ENCODE measurements at places on chromosomes 6 and 20.

GRCh38 chr6:40373267-40373666 lies 213.9 kb downstream of the LRFN2 start:
- DNase-seq, result no peak

DNA sequence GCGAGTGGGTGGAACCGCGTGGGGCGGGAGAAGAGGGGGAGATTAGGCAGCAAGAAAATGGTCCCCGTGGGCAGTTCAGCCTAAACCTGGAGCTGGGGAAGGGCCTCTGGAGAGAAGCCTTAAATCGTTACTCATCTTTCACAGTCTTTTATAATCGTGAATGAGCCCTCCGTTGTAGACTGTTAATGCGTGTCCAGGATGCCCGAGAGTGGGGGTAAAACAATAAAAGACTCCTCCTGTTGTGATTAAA lies 11.0 kb upstream of the ELOVL5 start:
- DNase-seq, result no peak

- no peak for DNase-seq
Measured at GRCh38 chr6:39196673-39197091, 32.6 kb downstream of the KCNK5 start.

- no peak for DNase-seq
Measured at GRCh38 chr6:52076791-52077179, 10.6 kb downstream of the PKHD1 start.

- peak; percentile 21 for DNase-seq
Measured at GRCh38 chr6:37860226-37860839, 40.8 kb downstream of the ZFAND3 start.

DNA sequence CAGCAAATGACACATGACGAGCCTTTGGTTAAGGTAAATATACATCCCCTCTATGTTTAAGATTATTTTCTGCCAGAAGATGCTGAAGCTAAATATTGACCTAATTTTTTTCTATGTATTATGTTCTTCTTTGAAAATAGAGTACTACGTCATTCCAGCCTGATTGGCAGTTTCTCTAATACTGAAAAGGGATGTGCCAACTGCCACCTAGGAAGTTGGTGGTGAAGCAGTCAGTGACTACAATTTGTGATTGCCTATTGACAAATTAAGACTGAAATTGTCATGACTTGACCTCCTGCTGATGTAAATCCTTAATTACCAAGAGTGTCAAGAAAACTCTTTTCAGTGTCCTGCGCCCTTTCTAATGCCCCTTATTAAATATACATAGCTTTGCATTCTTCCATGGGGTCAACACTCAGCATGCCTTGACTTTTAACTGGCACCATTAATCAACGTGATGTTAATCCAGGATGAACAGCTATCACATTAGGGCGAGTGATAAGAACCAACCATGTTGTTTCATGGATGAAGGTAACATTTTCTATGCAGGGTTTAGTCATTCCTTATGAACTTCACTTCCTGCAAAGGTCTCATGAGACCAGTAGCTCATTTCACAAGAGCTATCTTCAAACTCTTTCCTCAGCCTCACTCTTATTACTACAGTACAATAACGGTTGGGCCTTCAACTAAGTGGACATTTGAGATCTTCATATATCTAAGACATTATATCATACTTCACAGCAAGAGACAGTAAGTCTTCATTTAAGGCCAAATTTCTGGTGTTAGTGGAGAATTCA lies 22.5 kb upstream of the SGK1 start:
- no peak for DNase-seq

DNA sequence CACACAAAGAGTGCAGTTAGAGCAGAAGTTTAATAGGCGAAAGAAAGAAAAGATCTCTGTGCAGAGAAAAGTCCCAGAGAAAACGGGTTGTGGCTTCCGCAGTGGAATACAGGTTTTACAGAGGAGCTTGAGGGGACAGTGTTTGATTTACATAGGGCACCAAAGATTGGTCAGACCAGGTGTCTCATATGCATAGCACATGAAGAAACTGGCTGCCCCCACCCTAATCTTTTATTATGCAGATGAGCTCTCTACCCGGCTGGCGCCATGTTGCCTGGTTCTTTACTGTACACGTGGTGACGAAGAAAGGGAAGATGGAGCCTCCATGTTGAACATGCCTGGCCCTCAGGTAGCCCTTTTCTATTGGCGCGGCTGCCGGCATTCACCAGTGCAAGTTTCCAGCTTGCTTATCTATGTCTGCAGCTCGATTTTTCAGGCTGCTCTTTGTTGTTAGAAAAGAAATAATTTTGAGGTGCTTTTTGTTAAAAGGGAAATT lies 47.4 kb downstream of the SLC35B3 start:
- no peak for DNase-seq

- DNase-seq, result no peak
Measured at GRCh38 chr6:26485112-26485780, 14.9 kb upstream of the BTN1A1 start.

DNA sequence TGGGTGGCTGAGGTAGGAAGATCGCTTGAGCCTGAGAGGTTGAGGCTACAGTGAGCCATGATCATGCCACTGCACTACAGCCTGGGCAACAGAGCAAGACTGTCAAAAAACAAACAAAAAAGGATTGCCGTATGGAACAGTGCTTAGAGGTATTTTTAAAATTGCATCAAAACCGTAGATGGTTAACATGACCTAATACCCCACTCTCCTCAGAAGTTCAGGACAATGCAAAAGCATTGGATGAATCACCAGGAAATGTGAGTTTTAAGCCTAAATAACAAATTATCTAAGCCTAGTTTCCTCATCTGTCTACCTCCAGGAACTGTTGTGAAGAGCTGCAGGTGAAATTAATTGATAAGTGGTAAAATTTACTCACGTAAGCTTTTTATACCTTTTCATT lies 123.8 kb upstream of the ID4 start:
- DNase-seq, result no peak

GRCh38 chr6:2940010-2940850 lies 31.1 kb downstream of the SERPINB6 start:
- DNase-seq, result peak; percentile 91

- no peak for DNase-seq
Measured at GRCh38 chr6:15569035-15569995, 93.5 kb downstream of the DTNBP1 start.

GRCh38 chr20:57069442-57069841 lies 197.0 kb downstream of the BMP7 start:
- DNase-seq, result no peak

DNA sequence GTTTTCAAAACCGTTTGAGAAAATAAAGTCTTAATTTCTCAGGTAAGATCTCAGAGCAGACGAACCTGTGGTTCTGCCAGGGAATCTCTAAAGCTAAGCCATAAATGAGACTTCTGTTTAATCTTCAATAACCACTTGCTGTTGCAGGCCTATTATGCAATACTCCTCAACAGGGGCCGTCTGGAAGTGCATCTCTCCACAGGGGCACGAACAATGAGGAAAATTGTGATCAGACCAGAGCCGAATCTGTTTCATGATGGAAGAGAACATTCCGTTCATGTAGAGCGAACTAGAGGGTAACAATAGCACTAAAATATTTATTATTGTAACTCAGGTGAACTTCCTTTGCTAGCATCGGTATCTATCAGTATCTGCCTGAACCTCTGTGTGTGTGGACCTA lies 223.7 kb downstream of the ARHGAP18 start:
- DNase-seq, result no peak

DNA sequence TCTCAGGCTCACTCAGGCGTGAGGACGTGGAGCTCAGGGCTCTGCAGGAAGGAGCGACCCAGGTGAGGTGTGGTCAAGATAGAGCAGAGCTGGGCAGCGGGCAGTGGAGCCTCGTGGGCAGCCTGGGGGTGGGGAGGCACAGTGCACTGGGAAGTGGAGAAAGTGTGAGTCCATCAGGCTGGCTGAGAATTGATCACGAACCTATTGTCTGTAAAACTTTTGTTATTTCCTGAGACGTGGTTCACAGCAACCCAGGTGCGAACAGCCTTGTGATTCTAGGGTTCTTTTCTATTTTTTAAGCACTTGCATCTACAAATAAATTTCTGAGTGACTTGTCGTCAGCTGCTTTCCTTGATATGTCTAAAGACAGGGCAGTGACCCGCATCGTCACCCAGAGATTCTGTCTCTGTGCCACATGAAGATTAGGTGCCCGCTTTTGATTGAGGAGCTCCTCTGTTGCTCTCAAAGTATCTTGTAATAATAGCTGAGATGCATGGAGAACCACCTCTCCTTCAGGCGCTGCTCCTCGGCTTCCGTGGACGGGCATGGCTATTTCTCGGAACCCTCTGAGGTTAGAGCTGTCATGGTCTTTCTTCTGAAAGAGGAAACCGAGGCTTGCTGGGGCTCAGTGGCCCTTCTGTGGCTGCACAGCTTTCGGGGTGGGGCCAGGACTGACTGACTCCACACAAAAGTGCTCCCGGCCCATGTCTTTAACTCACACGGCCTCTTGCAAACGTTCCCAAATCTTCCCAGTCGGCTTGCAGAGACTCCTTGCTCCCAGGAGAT lies 662 bp upstream of the CCR6 start:
- no peak for DNase-seq

DNA sequence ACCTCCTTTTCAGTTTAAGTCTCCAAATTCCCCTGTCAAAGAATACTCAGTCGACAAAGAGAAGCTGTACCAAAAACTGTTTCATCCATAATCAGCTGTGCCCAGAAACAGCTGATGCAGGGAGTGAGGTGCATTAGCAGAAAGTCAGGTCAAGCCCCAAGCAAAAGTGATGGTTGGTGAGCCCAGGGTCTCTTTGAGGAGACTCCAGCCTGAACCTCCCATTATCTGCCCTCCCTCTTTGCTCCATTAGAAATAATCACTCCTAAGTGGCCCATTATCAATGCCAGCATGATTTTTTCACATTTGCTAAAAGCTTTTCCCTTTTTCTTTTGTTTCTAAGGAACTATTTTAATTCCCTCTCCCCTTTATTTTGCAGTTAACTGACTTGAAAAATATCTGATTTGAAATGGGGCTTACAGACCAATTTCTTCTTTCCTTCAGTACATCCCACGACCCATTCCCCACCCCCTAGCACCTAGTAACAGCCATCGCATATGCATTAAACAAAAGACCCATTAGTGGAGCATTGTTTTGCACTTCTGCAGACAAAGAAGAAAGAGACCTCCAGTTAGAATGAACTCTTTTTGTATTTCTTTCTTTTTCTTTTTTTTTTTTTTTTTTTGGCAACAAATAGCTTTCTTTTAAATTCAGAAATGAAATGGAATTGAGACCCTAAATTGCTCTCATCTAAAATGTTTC lies 257.0 kb downstream of the GRIK2 start:
- DNase-seq, result no peak

- DNase-seq, result peak; percentile 77
Measured at GRCh38 chr6:104525677-104526322, 333.9 kb downstream of the HACE1 start.

- no peak for DNase-seq
Measured at GRCh38 chr20:46951840-46952497, 57.3 kb downstream of the EYA2 start.

- no peak for DNase-seq
Measured at GRCh38 chr6:137808836-137809315, 58.2 kb upstream of the TNFAIP3 start.

DNA sequence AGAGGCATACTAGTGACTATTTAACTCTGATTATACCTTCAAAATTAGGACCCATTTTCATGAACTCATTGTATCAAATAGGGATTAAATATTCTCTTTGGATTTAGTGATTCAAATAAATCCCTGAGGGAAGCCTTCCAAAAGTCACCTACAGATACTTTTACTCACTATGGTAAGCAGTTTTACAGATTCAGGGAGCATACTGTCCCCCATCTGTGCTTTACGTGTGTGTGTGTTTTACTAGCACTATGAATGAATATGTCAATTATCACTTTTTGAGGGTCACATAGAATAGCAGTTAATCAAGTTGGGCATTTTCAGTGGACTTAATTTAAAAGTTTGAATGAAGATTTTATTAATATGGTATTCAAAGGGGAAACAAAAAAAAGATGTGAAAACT lies 96.7 kb downstream of the EPHA7 start:
- no peak for DNase-seq

- DNase-seq, result peak; percentile 48
Measured at GRCh38 chr6:26205625-26206574, 118.7 kb downstream of the HFE start.

DNA sequence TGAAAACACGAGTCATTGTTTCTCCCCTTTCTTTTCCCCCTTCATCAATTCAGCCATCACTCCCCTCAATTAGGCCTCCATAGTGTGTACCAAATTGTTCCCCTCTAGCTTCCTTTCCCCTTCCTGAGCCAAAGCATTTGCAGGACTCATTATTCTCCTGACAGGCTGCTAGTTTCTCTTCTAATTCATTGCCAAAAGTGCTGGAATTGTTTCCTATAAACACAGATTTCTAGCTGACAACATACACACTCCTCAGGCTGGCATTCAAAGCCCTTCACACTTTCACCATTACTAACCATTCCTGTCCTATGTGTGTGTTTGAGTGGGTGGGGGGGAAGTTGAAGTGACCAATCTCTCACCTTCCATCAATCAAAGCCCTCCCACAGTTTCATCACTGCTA lies 444.2 kb upstream of the OPRM1 start:
- no peak for DNase-seq

- no peak for DNase-seq
Measured at GRCh38 chr6:125985522-125985921, 818 bp upstream of the TRMT11 start.

GRCh38 chr6:101700655-101701054 lies 307.1 kb downstream of the GRIK2 start:
- DNase-seq, result no peak

DNA sequence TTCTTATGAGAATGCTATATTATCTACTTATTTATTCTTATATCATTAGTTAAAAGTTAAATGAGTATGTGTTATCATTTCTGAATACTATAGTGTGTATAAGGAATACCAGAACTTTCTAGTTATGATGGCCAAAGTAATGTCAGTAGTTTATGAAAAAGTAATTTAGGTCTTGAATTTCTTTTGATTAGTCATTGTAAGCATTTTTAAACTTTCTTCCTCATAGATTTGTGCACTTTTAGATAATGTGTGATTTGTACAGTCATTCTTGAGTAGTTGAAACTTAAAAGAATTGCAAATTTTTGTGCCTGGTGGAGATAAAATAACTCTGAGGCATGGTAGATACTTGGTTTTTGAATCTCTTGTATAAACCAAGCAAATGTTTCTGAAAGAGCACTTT lies 311.3 kb downstream of the CDKAL1 start:
- DNase-seq, result no peak

Measured in MM.1S (cell line).